SHP77 (cell line): ENCODE measurements at places on chromosomes 2 and 18.

DNA sequence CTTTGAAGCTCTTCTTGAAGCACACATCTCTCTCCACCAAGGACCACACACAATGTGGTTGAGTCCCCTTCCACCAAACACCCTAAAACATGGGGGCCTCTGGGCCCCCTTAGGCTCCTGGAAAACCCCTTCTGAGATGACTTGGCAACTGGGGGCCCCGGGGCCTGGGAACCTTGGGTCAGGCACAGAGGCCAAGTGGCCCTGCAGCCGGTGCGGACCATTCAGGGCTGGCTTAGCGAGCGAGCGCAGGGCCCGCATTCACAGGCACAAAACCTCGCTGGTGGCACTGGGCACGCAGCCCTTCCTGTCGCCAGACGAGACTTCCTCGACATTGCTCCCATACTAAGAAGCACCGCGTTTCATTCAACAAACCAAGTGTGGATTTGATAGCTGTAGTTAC lies 111.2 kb upstream of the ID2 start:
- DNase-seq, result no peak

DNA sequence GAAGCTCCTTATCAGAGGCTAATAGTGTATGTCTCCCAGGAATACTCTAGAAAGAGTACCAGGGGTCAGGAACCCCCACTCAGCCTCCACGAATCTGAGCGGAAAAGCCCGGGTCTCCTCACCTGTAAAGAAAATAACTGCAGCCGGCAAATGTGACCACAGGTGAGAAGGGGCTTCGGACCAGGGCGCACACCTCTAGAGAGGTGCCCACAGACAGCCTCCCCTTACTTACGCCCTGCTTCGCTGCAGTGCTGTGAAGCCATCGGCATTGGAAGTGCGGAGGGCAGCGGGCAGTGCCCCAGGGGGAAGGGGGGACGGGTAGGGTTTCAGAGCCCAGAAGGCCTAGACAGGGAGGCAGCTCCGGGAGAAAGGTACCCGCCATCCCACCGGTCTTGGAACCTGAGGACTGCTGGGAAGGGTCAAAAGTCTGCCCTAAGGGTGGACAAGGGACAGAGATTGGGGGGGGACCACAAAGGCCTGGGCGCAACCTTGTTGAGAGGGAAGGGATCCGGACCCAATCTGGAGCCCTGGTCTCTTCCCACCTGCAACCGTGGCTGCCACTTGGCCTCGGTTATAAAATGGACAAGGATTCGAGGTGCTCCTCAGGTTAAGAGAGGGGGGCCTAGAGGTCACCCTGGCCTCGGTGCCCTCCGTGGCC lies 642 bp upstream of the STEAP3 start:
- DNase-seq, result no peak

- DNase-seq, result no peak
Observed at GRCh38 chr18:23503963-23504344, 643 bp downstream of the RMC1 start.

GRCh38 chr2:30109856-30110255 lies 37.0 kb upstream of the YPEL5 start:
- no peak for DNase-seq

GRCh38 chr18:24567199-24567598 lies 106.8 kb downstream of the HRH4 start:
- no peak for DNase-seq

DNA sequence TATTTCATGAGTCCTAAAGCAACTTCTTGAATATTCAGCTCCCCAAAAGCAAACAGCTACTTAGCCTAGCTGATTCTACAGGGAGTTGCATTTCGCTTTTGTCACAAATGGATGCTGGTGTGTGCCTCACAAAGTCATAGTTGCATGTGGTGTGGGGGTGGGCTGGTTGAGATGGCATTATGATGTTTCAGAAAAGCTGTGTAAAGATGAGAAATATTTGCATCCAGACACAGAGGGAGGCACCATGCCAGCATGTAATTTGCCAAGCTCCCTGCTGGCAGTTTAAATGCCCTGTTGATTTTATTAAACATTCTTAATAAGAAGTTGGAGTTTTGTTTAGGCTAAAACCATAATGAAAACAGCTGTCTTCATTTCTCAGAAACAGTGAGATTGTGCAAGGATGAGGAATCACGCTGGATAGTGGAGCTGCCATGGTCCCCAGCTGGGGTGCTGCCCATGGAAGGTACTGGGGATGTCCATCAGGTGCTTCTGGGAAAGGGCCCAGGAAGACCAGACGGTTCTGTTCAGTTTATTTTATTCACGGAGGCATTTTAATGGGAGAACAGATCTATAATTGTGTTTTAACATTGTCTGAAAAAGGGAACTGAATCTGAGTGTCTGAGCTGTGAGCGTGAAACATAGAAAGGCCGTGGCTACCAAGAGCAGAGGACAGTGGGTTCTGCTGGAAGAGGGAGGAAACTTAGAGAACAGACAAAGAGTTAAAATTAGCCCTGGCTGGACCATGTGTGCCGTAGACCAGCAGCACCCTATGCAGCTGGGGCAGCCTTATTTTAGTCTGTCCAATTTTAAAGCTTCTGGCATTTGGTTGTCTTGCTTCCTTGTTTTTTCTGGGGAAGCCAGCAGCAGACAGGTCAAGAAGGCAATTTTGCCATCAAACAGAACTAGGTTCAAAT lies 177.1 kb downstream of the FAM210A start:
- DNase-seq, result no peak

DNA sequence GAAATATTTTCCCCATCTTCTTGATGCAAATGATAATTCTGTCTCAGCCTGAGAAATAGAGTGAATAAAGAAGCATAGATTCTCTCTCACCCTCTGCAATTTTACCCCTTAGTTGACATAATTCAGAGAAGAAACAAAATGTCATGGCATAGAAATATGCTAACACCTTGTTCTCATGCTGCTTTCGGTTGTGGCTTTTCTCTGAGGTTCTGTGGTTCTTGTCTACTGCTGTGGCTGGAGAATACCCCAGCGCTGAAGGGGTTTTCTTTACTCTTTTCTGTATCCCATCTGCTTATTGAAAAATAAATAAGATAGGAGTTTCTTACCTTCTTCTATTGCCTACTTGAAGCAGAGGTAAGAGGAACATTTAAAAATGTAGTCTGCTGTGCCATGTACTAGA lies 15.4 kb upstream of the RAB27B start:
- DNase-seq, result no peak

DNA sequence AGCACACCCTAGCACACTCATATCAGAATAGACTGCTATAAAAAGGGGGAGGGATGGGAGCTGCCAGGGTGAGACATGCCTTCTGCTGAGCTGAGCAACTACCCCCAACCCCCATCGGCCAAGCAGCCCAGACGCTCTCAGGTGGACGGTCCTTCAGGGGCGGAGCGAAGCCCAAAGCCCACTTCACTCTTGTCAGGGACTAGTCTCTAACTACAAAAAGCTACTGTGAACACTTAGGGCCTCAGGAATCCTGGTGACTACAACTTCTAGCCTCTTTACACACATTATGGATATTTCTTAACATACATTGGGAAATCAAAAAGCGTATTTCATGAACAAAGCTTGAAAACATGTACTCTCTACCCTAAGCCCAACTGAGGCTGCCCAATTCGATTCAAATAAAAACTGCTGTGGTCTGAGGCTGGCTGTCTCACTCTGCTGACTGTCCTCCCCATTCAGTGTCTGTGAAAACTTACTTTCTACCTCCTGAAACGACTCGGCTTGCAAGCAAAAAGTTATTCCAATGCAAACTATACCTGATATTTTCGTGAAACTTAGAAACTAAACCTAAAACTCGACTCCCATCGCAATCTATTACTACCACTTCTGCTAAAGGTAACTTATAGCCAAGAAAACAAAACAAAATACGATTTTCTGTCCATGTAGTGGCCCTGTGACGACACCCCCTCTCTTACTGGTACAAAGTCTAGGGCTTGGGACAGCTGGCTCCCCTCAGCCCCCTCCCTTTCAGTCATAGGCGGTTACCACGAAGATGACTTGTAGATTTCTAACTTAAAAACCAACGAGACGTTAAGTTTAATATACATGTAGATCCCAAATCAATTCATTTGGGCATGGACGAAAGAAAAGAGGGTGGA lies 1.2 kb downstream of the SERTAD2 start:
- peak; percentile 19 for DNase-seq
